ENCODE measurements at places on chromosomes 11 and 22. TPM values are rescaled to one million over a fixed set of nuclear protein-coding genes. Genes with fewer than 3 reads are reported as not detected.

GRCh38 chr11:74347381-74347780 is 35.9 kb upstream of the P4HA3 start:
- no peak for DNase-seq

DNA sequence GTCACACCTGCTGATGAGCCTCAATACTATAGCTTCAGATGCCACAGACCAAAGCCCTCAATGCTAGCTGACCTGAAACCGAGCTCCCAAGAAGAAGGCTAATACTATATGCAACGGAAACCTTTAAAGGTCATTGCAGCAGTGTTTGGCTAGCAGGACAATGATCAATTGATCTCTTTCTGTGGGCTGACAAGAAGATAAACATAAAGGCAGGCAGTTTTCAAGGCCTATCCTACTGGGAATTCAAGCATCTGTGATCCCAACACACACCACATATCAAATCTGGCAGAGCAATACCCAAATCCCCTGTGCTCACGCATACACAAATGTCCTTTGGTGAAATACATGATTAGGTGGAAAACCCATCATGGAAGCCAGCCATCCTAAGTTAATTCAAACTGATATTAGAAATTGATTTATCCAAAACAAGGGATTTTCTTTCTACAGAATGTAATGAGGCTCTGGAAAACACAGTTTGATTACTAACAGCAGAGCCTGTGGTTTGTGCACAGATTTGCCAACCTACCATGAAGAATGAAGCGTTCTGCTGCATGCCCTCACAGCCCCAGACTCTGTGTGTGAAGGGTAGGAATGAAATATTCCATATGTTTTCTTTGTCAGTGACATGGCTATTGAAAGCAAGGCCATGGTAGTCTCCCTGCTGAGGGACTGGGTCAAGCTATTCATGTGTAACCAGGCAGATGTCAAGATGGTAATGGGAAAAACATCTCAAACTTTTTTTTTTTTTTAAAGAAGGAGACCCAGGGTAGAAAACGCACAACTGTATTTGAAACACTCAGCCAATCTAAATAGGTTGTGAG is 12.2 kb downstream of the LGR4 start:
- no peak for DNase-seq

DNA sequence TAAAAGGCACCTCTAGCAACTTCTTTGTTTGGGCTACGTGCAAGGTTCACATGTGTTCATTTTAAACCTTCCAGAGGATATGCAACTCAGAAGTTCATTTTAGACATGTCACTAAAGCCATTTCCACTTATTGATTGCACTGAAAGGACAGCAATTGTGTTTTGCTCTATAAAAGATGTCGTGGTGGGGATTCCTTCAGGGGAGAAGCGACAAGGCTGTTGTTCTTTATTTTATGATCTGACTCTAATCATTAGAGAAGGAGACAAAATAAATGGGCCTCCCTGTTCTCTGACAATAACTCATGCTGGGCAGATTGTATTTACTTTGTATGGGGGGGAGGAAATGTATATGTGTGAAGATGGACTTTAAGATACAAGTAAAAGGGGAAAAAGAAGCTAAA is 370.1 kb upstream of the ARHGAP42 start:
- DNase-seq: no peak

- no peak for DNase-seq
Measured at GRCh38 chr11:68643585-68643984, 40.8 kb upstream of the GAL start.

DNA sequence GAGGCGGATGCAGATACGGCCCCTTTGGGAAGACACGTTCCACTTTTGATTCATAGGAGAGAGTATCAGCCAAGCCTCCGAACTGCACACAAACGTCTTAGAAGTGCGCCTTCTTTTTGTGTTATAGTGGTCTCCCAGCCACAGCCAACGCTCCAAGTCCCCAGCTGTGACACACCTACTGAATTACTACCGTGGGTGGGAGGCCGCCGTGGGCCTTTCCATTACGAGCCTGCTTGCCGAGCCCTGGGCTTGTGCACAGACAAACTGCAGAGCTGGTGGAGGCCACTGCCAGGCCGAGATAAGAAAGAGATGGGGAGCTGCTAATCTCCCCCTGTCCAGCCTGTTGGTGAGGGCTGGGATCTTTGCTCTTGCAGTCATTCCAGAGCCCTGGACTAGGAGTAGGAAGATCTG is 761 bp downstream of the HMBS start:
- DNase-seq: no peak

GRCh38 chr11:1310772-1311468 is 1.5 kb upstream of the TOLLIP start:
- DNase-seq: no peak

GRCh38 chr11:68146704-68147474 is 25.7 kb upstream of the CHKA start:
- no peak for DNase-seq

- no peak for DNase-seq
Measured at GRCh38 chr11:80155412-80156017, 714.7 kb upstream of the TENM4 start.

- DNase-seq: no peak
Measured at GRCh38 chr11:114270531-114271270, 25.5 kb upstream of the NNMT start.

DNA sequence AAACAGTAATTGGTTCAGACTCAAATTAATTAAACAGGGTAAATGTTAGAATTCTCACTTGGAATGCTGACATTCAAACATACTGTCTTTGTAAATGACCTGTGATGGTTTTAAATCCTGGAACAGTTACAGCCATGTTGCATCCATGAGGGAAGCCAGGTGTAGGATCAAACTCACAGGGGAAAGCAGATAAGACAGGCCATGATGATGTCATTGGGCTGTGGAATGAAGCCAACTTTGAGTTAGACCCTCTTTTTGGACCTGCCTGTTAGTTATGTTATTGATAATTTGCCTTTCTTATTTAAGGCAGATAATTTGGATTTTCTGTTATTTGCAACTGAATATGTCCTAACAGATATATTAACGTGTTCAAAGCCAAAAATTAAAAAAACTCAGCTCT is 39.3 kb upstream of the ABTB2 start:
- no peak for DNase-seq

DNA sequence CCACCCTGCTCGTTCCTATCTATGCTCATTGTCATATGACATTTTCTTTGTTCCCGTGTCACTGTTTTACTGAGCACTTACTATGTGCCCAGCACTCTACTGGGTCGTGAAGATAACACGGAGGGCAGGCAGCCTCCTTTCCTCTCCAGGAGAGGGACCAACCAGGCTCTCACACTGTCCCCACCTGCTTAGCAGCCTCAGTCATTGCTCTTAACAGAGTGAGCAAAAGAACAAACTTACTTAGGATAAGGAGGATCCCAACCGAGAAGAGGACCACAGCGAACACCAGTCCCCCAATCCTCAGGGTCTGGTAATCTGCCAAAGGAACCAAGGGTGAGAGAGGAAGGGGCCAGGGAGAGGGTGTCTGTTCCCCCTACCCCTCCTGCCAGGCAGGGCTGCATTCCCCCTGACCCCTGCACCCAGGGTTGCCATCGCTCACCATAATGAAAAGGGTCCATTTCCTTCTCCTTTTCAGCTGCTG is 17.0 kb upstream of the FXYD2 start:
- no peak for DNase-seq

DNA sequence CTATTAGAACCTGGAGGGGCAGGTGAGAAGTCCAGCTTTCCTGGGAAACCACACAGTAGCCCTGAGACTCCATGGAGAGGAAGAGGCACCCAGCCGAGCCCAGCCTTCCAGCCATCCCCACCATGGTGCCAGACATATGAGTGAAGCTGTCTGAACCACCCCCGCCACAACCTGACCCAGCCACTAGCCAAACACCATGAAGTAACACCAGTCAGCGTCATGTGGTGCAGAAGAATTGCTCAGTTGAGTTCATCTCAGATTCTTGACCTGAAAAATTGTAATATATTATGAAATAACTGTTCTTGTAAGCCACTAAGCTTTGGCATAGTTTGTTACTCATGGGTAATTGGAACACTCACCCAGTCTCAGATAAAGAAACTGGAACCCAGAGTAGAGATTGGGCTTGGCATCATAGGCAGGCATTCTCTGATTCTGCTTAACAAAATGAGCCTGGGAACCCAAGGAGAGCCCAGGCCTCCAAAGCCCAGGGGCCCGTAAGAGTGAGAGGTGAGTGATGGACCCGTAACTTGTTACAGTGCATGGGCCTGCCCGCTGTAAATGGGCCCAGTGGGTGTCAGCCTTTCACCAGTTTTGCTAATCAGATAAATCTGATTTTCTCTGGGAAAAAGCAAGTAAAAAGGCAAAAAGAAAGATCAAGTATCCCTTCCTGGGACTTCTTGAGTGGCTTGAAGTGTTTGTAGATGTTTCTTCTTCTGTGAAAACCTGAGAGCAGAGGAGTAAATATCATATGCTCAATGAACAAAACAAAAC is 305.5 kb downstream of the DDX10 start:
- DNase-seq: no peak

GRCh38 chr11:132779497-132779896 is 752.8 kb downstream of the OPCML start:
- no peak for DNase-seq

- DNase-seq: no peak
Measured at GRCh38 chr11:69700278-69701140, 3.3 kb downstream of the FGF19 start.

DNA sequence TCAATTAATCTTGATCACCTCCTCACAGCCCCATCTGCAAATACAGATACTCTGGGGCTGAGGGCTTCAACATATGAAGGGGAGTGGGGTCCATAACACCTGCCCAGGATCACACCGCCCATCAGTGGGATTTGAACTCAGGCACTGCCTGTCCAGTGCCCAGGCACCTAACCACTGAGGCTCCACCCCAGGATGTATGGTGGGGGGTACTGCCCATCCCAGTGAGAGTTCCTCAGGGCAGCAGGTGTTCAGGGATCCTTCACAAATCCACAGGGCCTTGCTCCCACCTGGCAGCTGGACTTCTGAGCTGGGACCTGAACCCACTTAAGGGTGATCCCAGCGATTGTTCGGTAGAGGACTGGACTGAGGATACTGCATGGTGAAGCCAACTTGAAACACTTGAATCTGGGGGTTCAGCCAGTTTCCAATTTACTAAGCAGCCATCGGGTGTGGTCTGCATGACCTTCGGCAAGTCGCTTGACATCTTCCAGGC is 33.3 kb downstream of the PRDM11 start:
- no peak for DNase-seq

OR52D1 gene
- not detected for total RNA-seq

SIPA1 gene
- 102 TPM for total RNA-seq

PITPNM1 gene
- 18.7 TPM for total RNA-seq
